Kidney (tissue), 22 donors: ENCODE measurements at places on chromosomes 1 and 21.

DNA sequence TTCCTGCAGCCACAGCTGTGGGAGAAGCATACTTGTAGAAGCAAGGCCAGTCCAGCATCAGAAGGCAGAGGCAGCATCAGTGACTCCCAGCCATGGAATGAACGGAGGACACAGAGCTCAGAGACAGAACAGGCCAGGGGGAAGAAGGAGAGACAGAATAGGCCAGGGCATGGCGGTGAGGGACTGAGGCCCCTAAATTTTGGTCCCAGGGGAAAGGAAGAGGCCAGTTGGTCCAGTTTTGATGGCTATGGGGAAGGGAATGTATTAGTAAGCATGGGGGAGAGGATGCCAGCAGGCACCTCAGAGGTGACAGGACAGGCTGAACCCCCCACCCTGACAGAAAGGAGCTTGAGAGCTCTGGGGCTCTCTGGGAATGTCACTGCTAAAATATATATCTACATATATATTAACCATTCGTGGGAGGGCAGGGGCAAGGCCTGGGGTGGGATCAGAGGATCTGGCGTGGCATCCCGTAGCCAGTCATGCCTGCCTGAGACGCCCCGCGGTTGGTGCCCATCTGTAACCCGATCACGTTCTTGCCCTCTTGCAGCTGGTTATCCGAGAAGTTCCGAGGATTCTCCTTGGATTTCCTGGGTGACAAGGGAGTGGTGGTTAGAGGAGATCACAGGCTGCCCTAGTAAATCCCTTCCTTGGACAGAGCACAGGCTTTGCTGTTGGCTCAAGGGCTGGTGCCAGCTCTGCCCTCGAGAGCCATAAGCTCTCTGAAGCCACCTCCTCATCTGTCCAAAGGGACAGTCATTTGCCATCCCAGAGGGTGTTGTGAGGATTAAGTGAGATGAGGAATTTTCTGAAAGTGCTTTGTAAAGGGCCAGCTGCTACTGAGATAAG is 6.7 kb downstream of the TAGLN2 start:
- DNase-seq = no peak

DNA sequence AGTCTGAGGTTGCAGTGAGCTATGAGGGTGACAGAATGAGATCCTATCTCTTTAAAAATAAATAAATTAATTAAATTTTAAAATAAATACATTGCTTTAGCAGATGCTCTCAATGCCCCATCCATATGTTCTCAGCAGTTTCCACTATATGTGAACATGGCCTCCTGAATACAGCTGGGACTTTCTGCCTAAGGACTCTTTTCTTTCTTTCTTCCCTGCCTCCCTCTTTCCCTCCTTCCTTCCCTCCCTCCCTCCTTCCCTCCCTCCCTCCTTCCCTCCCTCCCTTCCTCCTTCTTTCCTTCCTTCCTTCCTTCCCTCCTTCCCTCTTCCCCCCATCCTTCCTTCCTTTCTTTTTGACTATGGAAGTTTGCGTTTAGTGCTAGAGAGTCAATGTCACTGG is 10.2 kb upstream of the GRIK1 start:
- DNase-seq = no peak

- DNase-seq = no peak
Measured at GRCh38 chr1:186079084-186079684, 295.9 kb downstream of the TPR start.

GRCh38 chr21:41593051-41593759 is 85.2 kb upstream of the TMPRSS2 start:
- no peak for DNase-seq

DNA sequence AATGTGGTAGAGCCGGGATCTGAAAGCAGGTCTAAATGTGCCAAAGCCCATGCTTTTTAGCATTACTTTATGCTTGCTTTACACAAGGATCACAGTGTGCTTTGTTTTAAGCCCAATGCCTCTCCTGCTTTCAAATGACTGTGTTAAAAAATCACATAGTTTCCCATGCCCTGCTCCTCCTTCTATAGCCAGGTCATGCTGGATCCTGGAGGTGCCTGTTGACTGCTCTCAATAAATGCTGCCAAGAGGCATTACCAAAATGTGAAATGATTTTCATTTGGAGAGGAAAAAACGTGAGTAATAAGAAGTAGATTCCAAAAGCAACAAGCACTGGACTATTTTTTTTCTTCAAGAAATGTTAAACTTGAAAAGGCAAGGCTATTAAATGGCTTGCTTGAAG is 420.7 kb upstream of the USP24 start:
- DNase-seq = no peak

DNA sequence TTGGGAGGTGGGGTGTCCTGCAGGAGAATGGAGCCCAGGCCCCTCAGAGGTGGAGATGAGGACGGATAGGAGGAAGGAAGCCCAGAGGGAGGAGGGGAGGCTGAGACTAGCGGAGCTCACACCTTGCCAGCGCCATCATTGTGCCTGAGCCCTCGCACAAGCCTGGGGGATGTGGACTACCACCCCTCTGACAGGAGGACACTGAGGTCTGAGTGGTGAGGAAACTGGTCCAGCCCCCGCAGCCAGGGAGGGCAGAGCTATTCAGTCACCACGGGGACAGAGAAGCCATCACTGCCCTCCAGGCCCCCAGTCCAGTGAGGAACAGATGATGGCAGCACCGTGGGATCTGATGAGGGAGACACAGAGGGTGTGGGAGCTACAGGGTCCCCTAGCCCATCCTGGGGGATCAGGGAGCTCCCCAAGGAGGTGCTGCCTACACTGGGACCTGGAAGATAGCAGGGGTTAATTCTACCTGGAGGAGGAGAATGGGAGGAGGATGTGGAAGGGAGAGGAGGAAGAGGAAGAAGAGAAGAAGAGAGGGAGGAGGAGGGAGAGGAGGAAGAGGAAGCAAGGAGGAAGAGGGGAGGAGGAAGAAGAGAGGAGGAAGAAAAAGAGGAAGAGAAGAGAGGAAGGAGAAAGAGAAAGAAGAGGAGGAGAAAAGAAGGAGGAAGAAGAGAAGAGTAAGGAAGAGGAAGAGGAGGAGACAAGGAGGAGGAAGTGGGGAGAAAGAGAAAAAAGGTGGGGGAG is 31.0 kb downstream of the MATN1 start:
- DNase-seq = no peak

- DNase-seq = no peak
Measured at GRCh38 chr1:236639686-236640085, 35.4 kb upstream of the HEATR1 start.

DNA sequence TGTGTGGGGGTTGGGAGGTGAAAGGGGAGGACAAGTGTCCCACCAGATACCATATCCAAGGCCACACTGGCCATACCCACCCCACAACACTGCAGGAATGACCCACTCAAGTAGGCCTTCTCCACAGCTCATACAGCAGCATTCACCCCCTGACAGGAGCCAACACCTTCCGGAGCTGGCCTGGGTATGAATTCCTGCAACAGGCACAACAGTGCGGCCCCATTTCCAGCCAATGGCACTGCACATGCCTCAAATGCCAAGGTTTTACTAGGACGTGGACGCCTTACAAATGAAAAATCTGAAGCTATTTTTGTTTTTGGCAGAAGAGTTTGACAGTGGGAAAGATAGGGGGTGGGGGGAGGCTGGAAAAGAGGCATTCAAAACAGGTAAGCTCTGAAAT is 2.0 kb downstream of the KCND3 start:
- no peak for DNase-seq

DNA sequence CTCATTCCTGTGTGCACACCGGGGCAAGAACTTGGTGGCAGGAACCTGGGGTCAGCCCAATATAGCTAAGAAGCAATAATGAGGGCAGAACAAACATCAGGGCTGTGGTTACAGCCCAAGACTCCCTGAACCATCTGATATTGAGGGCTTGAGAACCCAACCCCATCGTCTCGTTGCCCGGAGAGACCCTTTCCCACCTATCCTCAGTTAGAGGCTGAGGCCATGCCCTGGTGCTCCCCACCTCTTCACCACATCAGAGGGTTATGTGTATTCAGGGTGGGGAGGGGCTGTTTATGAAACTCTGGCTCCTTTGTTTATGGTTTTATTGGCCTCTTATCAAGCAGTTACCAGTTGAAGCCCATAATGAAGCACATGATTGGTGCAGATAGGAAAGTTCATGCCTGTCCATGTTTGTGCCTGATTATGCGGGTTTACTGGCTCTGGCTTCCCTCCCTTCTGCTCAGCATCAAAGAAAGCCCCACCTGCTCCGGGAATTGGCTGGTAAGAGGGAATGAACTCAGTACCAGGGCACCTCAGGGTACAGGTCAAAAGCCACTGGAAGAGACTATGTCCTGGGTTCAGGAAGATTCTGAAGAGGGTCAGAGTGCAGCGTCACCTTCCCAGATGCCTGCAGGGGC is 14.5 kb downstream of the NUAK2 start:
- DNase-seq = no peak

- no peak for DNase-seq
Measured at GRCh38 chr1:54159733-54160316, 7.0 kb upstream of the CDCP2 start.

GRCh38 chr1:111594306-111594693 is 25.3 kb upstream of the RAP1A start:
- DNase-seq = no peak

DNA sequence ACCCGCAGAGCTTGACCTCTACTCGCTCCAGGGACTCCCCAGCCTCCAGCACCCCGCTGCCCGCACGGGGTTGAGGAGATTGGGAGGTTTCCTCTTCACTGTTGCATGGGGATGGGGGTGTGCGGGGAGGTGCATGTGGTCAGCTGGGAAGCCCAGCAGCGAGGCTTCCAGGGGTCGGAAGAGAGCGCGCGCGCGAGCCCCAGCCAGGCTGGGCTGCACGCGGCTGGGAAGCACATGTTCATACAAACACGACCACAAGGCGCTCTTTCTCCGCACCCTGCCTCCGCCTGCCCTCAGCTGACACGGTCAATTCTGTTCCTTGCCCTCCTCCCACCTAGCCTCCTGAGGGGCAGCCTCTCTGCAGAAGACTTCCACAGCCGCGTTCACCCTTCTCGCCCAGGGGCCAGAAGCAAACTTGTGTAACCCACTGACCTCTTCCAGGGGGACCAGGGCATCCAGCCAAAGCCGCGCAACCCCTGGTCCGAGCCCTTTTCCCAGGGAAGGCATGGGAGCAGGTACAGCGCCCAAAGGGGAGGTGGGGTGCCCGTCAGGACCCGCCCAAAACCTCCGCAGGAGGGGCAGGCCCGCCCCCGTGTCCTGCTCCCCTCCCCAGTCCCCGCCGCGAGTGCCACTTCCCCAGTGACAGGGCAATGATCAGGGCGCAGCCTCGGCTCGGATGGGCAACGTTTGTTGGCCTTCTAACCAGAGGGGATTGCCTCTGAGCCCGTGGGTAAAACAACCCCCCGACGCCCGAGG is 1.3 kb downstream of the COL24A1 start:
- DNase-seq = peak; percentile 42

- DNase-seq = no peak
Measured at GRCh38 chr1:186897008-186897407, 68.3 kb downstream of the PLA2G4A start.

GRCh38 chr1:162007466-162007865 is 16.2 kb downstream of the OLFML2B start:
- no peak for DNase-seq

DNA sequence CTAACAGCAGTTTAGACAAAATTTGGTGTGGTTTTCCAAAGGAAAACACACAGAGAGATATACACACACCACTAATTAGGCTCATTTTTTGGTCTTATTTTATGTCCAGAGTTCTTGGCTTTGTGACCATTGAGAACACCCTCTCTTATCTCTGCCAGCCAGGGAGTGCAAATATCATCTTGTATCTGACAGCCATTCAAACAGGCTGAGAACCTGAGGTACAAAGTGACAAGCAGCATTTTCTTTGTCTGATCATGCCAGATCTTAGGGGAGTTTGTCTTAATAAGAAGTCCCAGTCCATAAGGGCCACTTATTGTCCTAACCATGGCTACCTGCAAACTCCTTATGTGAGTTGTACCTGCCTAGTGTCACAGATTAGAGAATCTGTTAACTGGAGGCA is 1165.2 kb downstream of the BRINP3 start:
- no peak for DNase-seq

DNA sequence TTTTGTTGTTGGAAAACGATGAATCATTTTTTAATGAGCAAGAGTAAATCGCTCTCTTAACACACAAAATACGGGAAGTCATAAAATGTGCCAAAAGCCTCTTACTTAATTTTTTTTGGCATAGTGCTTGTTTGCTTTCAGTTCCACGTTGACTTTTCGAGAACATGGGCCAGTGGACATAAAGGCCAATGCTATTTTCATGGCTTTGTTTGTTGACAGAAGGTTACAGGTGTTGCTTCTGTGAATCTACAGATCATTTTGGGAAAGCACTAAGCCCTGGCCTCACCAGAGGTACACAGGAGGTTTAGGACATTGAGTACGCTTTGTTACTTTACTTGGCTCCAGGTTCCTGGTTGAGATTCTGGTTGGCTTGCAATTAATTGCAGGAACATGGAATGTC is 199.4 kb upstream of the HMCN1 start:
- no peak for DNase-seq

DNA sequence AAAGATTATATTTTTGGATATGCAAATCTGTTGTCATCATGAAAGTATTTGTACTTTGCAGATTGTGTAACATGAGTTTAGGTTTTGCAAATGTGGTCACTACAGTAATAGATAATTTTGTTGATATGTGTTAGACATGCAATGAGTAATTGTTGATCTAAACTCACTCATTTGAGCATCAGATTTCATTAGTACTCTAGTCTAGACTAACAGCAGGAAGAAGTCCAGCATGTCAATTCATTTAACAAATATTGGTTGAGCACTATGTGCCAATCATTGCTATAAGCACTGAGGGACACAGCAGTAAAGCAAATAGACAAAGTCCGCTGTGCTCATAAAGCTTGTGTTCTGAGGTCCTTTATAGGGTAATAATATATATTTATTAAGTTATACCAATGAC is 350.0 kb downstream of the USP25 start:
- no peak for DNase-seq

- no peak for DNase-seq
Measured at GRCh38 chr1:223811634-223812101, 34.1 kb downstream of the TP53BP2 start.

DNA sequence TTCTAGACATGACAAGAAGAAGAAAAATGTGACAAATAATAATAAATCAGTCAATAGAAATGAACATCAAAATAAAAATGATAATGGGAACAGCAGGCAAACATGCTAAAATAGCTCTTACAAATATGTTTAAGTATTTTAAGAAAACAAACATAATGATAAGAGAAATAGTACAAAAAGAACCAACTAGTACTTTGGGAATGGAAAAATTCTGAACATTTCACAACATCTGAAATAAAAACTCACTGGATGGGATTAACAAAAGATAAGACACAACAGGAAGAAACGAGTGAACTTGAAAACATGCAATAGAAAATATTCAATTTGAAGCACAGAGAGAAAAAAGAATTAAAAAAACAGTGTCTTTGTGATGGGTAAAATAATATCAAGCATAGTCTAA is 115.2 kb upstream of the TSPAN2 start:
- no peak for DNase-seq

GRCh38 chr1:223556414-223557129 is 108.9 kb downstream of the CAPN8 start:
- peak; percentile 32 for DNase-seq

GRCh38 chr1:5345556-5345955 is 646.7 kb downstream of the NPHP4 start:
- no peak for DNase-seq
